Dermis blood vessel endothelial cell (primary cell): ENCODE measurements at places on chromosomes 5 and 9. TPM values are rescaled to one million over a fixed set of nuclear protein-coding genes. Genes with fewer than 3 reads are reported as not detected.

ZNF366 gene
- total RNA-seq, result 13.3 and 17.0 TPM in 2 replicates

CAAP1 gene
- 18.0 and 25.3 TPM in 2 replicates for total RNA-seq

IFNA13 gene
- not detected in 2 replicates for total RNA-seq

HNRNPK gene
- total RNA-seq, result 685 and 950 TPM in 2 replicates

TMEM171 gene
- total RNA-seq, result 1.0 and 1.9 TPM in 2 replicates

DNA sequence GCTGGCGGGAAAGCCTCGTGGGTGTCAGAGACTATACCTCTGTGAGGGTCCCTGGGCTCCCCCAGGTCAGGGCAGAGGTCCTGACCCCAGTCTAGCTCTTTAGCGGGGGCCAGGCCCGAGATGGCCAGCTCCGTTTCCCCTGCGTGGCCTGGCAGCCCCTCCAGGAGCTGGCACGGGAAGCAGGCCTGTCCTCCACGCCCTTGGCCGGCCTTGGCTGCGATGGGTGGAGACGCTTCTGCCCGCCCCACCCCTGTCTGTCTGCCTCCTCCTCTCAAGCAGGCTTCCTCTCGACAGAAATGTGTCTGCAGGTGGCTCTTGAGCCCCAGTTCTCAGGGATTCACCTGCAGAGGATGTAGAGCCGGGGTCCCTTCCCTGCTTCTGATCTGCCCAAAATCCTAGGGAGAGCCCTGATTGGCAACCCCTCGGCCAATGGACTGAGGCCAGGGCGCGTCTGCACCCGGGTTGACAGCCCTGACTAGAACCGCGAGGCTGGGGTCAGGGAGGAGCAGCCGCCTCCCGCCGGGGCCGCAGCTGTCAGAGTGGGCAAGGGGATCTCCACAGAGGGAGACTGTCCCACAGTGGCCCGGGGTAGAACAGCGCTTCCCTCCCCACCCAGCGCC, 2.6 kb upstream of the GRIN1 start:
- no peak for DNase-seq

DNA sequence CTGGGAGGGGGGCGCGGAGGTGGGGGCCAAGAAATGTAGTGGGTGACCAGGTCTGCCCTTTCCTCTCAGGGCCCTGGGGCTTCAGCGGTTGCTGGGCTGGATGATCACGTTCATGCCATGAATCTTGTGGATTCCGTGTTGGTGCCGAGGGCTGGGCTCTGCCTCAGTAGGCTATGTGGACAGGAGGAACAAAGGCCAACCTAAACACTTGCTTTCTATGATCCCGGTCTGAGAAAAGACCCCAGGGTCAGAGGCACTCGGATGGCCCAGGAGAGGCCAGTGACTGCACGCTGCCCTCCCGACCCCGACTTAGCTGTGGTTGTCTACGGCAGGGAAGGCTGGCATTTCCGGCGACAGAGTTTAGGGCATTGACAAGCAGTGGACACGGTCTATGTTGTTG, 26.6 kb downstream of the PHF2 start:
- no peak for DNase-seq

- DNase-seq, result peak; percentile 12
Measured at GRCh38 chr5:179700401-179700918, 1.7 kb downstream of the CANX start.

DNA sequence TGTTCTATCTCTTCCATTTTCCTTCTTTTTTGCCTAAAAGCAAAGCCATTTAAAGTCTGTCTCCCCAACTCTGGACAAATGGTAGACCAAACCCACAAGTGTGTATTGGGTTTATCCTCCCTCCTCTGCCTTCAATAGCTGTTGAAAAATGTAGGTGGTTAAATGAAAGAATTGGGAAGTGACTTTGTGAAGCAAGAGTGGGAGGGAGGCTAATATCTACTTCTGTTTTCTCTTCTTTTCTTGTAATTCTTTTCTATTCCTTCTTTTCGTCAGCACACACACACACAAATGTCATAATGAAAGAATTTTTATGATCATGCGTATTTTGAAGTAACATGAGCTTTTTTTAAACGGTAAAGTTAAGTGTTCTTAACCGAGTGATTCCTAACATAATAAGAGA, 3.8 kb downstream of the CCDC152 start:
- no peak for DNase-seq

GRCh38 chr5:65825408-65826328, 100.7 kb upstream of the ERBIN start:
- no peak for DNase-seq

DNA sequence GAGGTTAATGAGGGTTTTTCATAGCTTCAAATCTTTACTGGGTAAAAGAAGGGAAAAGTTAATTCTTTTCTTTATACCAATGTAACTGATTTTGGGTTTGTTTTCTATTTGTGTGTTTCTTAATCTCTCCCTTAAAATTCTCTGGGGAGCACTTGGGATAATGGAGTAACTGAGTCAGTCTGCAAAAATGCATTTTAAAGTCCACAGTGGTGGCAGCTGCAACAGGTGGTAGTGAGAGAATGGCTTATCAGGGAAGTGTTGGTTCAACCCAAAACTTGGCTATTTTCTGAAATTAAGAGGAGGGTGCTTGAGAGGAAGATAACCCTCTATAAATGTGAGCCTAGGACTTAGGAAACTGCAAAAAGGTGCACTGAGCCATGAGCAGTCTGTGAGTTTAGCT, 39.9 kb upstream of the ASTN2 start:
- DNase-seq, result no peak

- DNase-seq, result no peak
Measured at GRCh38 chr5:167634432-167634831, 657.0 kb upstream of the WWC1 start.

DNA sequence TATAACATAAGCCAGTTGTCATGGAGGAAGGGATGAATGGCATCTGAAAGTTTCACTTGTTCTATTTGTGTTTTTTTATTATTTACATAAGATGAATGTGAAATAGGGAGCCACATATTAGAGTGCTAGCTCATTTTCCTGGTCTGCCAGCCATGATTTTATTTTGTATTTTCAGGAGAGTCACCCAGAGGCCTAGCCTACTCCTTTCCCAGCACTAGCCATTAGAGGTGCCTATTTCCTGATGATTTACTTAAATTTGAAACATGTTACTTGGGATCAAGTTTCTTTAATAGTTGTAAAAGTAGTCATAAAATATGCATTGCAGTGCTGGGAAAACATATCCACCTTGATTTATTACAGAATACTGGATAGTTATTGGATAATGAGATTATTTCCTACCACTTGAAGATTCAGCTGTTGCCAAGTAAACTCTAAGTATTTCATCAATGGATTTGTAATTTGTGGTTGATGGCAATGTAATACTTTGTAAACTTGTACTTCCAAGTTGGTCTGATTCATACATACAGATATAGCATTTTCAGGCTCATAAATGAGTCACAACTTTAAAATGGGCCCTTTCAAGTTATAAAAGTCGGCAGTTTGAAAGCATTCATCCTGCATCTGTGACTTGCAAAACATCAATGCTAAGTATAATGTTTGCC, 50.8 kb downstream of the KCNN2 start:
- no peak for DNase-seq

- DNase-seq, result no peak
Measured at GRCh38 chr5:102638316-102638715, 116.8 kb upstream of the PAM start.

- DNase-seq, result no peak
Measured at GRCh38 chr9:129401623-129402370, 219.1 kb downstream of the C9orf50 start.

DNA sequence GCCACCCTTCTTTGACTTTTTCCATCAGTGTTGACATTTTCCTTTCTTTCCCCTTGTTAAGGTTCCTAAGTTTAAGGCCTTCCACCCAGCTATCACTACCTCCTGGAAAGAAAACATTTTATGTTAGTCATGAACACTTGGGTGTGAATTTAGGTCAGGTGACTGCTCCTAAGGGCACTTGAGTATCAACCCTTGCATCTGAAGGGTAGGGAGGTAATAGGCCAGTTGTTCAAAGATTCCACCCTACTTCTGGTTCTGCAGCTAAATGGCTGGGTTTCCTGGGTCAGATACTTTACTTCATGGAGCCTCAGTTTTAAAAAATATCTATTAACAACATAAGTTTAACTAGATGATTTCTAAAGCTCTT, 49.1 kb upstream of the OSMR start:
- DNase-seq, result no peak

DNA sequence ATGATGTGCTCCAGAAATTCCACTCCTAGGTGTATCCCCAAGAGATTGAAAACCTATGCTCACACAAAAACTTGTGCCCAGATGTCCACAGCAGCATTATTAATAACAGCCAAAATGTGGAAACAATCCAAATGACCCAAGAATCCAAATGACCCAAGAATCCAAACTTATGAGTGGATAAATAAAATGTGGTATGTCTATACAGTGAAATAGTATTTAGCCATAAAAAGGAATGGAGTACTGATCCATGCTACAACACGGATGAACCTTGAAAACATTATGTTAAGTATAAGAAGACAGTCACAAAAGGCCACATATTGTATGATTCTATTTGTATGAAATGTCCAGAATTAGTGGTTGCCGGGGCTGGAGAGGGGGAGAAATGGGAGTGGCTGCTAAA, 80.3 kb downstream of the PSD2 start:
- no peak for DNase-seq

GRCh38 chr5:77397686-77398292, 94.3 kb downstream of the WDR41 start:
- no peak for DNase-seq

GRCh38 chr9:115513148-115513547, 395.2 kb upstream of the TNC start:
- no peak for DNase-seq

- DNase-seq, result no peak
Measured at GRCh38 chr5:135651156-135651555, 72.4 kb upstream of the CXCL14 start.

- peak; percentile 95 for DNase-seq
Measured at GRCh38 chr9:18632632-18633403, 158.9 kb downstream of the ADAMTSL1 start.
